Fibroblast of lung (primary cell): ENCODE measurements at places on chromosomes 16 and 17. TPM values are rescaled to one million over a fixed set of nuclear protein-coding genes. Genes with fewer than 3 reads are reported as not detected.

The NUP85 gene
- 29.6 and 49.1 TPM in 2 replicates for polyA plus RNA-seq

The CACNA1G gene
- polyA plus RNA-seq = 0.08 and 0.09 TPM in 2 replicates

The CCL18 gene
- not detected in 2 replicates for polyA plus RNA-seq

The CCDC92B gene
- polyA plus RNA-seq = not detected in 2 replicates

The ZNF263 gene
- 9.9 and 11.1 TPM in 2 replicates for polyA plus RNA-seq

The DLX4 gene
- polyA plus RNA-seq = not detected in 2 replicates

The CACNG4 gene
- not detected in 2 replicates for polyA plus RNA-seq

The NOG gene
- polyA plus RNA-seq = 0.73 TPM in 2 replicates

The KIF19 gene
- polyA plus RNA-seq = not detected in 2 replicates

The MYH11 gene
- polyA plus RNA-seq = 1.3 and 1.9 TPM in 2 replicates

The RASL10B gene
- 0.44 and 0.78 TPM in 2 replicates for polyA plus RNA-seq

The IL34 gene
- polyA plus RNA-seq = 0.45 and 0.70 TPM in 2 replicates

The TNFRSF17 gene
- polyA plus RNA-seq = not detected in 2 replicates

The ALDH3A1 gene
- 0.12 and 1.0 TPM in 2 replicates for polyA plus RNA-seq

The HS3ST3A1 gene
- 2.4 and 13.1 TPM in 2 replicates for polyA plus RNA-seq

The SPNS3 gene
- not detected in 2 replicates for polyA plus RNA-seq

The TMC8 gene
- polyA plus RNA-seq = 0.02 TPM in 1 of 2 replicates, not detected in the other

The ODAD4 gene
- 0.36 and 0.50 TPM in 2 replicates for polyA plus RNA-seq

The ZSCAN10 gene
- 0.02 TPM in 1 of 2 replicates, not detected in the other for polyA plus RNA-seq

The ACSM2A gene
- polyA plus RNA-seq = not detected in 2 replicates

The KRTAP4-6 gene
- not detected in 2 replicates for polyA plus RNA-seq

The RAC3 gene
- 4.3 and 4.7 TPM in 2 replicates for polyA plus RNA-seq

The MEOX1 gene
- not detected in 2 replicates for polyA plus RNA-seq
